NCI-H2171 treated with DMSO at 0.1 percent for 48 hours (cell line): ENCODE measurements at places on chromosomes 4 and X.

DNA sequence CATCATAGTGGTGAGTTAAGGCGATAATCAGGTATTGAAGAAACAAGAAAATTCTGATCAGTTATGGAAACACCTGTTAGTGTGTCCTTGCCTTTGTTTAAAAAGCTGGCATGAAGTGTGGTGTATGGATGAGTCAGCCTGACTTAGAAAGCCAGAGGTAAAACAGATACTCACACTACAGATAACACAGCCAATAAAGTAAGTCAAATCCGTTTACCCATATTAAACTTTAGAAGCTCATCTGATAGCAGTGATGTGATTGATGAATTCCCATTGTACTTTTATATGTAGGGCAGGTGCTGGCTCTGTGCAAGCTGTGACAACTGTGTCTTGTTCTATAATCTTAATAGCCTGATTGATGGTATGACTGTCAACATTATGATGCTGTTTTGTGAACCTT, 1392.7 kb upstream of the IGFBP7 start:
- no peak for DNase-seq

GRCh38 chr4:152079543-152080293, 318.9 kb upstream of the GATB start:
- DNase-seq = no peak

GRCh38 chrX:150616863-150617198, 48.4 kb downstream of the MTM1 start:
- DNase-seq = no peak

DNA sequence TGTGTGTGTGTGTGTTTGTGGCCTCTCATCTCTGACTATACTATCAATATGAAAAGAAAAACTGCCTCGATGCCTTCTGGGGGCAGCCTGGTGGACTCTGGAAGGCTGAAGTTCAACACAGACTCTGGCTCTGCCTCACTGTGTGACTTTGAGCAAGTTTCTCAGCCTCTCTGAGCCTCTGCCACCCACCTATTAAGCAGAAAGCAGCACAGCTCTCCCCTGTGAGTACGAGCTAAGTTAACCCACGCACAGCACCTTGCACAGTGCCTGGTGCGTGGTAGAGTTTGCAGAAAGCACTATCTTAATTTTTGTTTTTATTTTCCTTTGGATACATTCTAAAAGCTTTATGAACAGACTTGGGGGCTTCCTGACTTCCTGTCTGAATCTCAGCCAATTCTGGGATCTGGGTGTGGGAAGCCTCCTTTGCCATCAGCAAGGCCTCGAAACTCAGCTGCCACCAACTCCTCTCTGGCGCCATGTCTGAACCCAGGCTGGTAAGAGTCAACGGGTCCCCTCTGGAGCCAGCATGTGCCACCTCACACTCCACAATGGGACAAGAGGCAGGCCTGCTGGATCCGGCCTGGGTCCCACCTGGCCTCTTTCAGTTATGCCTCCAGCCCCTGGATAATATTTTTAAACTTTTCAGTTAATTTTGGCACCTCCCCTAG, 57.3 kb downstream of the JAKMIP1 start:
- DNase-seq = no peak

GRCh38 chr4:128583753-128584712, 225.5 kb upstream of the JADE1 start:
- peak; percentile 10 for DNase-seq

- peak; percentile 33 for DNase-seq
These were observed 114.5 kb downstream of the ADRA2C start for GRCh38 chr4:3880615-3881120.

DNA sequence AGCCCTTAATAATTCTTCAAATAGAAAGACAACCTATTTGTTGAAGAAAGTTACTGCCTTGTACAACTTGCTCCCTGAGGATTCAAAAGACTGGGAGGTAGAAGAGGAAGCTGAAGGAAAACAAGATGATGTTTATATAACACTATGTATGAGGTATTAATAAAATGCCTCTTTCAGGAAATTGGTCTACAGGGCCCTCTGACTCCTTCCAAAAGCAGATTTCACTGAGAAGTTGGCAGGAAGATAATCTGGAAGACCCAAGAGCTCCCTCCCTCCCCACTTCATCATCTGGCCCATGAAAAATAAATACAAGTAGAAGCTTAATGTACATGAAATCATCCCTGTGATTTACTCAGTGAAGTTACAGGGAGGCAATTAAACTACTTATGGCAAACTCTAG, 107.5 kb upstream of the MAGEC2 start:
- no peak for DNase-seq

GRCh38 chrX:77788050-77788449, 2.0 kb upstream of the ATRX start:
- no peak for DNase-seq

GRCh38 chr4:171612907-171613306, 200.3 kb upstream of the GALNTL6 start:
- DNase-seq = no peak

- DNase-seq = no peak
These were observed 24.2 kb downstream of the SLC25A4 start for GRCh38 chr4:185167234-185167633.

DNA sequence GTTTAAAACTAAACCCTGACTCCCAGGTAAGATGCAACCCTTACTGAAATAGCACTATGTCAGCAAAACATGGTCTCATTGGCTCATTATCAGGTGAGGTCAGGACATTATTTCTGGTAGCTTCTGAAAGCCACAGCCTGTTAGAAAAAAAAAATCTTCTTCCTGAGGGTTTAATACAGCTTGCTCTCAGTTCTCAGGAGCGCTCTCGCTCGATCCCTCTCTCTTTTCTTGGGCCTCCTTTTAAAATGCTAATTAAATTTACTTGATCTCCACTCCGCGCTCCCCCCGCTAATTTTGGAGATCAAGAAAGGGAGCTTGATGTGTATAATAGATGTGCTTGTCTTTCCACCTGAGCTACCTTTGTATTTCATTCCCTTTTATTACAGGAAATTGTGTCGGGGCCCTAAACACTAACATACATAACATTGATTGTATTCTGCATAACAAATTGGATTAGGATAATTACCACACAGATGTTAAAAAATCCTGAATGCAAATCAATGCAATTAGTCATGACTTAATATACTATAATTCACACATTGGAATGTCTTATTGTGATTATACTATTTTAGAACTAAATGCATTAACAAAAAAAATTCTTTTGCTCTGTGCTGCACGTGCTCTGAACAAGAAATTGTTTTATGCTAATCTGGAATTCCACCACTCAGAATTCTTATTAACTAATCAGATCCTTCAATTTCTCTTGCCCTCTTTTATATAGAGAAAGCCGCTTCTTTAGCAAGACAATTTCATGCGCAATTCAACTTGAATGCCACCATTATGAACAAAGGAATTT, 101.6 kb upstream of the TEX13D start:
- no peak for DNase-seq

GRCh38 chr4:163372029-163372428, 28.3 kb downstream of the NPY5R start:
- no peak for DNase-seq

GRCh38 chrX:77922787-77923186, 12.3 kb downstream of the ATP7A start:
- no peak for DNase-seq

DNA sequence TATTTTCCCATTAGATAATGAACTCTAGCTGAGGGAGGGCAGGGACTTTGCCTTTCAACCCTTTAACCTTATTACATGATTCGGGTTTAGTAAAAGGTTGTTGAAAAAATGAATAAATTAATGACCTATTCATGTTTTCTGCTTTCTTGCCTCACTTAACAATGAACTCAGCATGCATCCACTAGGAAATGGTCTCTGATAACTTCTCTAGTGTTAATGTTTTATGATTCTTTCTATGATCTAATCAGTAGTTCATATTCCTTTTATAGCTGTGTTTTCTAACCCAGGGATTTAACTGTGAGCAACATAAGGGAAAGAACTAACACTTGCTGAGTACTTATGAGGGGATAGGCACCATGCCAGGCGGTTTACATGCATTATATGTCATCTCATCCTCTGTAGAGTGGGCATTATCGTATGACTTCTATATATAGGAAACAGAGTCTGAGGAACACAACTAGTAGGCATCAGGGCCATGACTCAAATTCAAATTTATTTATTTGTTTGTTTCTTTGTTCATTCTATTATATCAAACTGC, 236.7 kb upstream of the MAB21L2 start:
- DNase-seq = no peak

DNA sequence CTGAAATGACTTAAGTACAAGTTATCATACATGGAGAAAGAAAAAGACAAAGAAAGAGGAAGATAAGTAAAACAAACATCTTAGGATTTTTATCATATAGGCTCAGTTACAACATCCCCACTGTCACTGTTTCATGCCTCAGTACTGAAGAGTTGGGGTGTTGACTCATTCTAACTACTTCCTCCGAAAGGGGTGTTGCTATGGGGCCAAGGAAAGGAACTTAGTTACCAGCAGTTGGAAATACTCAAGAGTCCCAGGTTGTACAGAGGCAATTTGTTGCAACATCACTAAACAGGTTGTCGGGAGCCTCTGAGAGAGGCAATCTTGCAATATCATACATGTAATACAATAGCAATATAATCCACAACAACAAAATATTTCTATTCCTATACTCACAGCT, 1264.7 kb downstream of the PCDH7 start:
- no peak for DNase-seq

DNA sequence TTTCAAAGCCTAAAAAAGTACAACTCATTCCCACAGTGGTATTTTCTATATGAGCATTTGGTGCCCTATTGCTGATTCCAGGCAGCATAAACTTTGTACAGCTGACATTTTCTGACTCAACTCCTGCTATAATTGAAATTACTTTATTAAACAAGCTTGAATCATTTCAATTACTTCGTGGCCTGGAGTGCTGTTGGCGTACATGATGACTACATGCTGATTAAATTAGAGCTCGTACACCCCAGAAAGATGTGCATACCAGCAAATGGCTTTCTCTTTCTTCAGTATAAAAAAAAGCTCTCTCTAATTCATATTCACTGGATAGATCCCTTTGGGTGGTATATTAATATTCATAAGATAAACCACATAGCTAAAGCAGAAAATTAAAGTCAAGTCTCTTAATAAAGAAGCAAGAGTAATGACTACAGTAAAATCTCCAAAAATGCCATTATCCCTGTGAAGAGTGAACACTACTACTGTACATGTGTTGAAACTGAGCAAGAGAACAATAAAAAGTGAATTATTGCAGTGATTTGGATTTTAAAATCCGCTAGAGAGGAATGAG, 245.0 kb upstream of the IGFBP7 start:
- DNase-seq = no peak

DNA sequence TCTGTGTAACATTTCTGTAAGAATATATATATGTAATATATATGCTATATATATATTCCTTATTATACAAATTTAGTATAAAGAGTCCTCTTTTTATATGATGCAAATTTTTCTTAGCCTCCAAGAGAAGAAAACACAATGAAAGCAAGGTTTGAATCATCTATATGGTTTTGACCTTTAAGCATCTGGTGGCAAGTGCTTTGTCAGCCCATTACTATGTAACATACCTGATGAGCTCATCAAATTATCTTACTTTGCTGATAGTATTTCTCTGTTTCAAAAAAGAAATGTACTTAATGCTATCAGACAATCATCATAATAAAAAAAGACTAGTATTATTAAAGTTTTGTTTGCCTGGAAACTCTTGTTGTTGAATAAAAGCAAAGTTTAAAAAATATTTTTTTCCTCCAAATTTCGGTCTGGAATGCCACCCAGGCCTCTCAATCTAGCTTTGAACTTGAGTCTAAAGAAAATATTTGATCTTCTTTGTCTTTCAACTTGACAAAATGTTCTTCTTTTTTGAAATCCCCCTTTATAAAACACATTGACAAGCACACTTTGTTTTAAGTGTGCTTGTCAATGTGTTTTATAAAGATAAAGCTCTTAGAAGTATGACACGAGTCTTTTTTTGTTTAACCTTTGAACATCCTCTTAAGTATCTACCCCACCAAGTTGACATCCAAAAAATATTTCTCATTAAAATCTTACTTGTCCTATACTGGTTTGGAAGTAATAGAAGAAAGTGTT, 26.2 kb downstream of the ZNF330 start:
- no peak for DNase-seq

- no peak for DNase-seq
These were observed 332.3 kb downstream of the ADGRL3 start for GRCh38 chr4:61532336-61533000.

GRCh38 chr4:42654631-42655268, 2.2 kb downstream of the ATP8A1 start:
- no peak for DNase-seq

DNA sequence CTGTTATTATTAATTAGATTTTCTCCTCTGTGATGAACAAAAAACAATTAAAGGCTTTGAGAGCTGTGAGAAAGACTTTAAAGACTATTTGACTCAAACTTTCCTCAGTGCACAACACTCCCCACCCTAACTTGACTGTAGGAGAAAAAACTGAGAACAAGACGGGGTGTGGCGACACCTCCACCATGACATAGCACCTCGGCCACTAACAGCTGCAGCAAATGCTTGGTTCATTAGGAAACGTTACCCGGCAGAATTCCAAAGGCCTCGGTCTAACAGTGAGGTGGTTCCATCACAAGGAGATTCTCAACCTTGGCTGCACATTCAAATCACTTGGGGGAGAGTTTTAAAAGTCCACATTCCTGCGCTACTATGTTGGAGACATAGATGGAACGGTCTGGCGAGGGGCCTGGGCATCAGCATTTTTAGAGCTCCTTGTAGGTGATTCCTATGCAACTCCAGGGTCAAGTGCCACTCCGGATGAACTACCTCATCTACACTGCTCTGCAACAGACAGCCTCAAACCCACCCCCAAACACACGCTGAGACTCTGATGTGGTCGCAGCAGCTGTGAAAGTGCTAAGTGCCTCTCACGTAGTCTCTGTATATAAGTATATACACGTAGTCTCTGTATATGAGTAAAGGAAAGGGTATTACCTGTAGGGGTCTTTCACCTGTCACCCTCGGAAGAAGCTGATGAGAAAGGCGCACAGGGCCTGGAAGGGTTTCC, 1.0 kb downstream of the FGFBP2 start:
- DNase-seq = no peak

GRCh38 chr4:174107746-174108354, 175.6 kb downstream of the FBXO8 start:
- no peak for DNase-seq
